Gastroesophageal sphincter (tissue), 4 donors: ENCODE measurements at places on chromosomes 6 and 20.

DNA sequence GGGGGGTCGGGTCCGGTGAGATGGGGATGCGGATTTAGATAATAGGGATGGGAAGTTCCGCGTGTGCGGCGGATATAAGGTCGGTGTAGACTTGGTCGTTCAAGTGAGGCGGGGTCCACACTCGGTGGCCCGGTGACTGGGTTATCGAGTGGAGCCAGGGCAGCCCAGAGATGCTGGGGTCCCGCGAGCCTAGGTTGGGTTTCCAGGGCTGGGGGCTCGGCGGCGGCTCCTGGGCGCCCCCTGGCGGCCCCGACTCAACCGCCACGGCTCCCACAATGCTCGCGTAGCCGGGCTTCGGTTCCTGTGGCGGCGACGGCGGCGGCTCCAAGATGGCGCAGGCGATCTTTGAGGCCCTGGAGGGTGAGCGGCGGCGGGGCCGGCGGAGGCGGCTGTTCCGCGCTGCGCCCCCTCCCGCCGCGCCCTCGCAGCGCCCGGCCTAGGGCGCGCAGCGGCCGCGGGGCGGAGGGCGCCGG lies at the start of gene ZNF341:
Gene ZNF341, plus strand, starts transcription at position 304 of the 473 bp plus-strand sequence. Its CDS starts 26 bp downstream, at position 330.
- peak; percentile 89 for ATAC-seq

DNA sequence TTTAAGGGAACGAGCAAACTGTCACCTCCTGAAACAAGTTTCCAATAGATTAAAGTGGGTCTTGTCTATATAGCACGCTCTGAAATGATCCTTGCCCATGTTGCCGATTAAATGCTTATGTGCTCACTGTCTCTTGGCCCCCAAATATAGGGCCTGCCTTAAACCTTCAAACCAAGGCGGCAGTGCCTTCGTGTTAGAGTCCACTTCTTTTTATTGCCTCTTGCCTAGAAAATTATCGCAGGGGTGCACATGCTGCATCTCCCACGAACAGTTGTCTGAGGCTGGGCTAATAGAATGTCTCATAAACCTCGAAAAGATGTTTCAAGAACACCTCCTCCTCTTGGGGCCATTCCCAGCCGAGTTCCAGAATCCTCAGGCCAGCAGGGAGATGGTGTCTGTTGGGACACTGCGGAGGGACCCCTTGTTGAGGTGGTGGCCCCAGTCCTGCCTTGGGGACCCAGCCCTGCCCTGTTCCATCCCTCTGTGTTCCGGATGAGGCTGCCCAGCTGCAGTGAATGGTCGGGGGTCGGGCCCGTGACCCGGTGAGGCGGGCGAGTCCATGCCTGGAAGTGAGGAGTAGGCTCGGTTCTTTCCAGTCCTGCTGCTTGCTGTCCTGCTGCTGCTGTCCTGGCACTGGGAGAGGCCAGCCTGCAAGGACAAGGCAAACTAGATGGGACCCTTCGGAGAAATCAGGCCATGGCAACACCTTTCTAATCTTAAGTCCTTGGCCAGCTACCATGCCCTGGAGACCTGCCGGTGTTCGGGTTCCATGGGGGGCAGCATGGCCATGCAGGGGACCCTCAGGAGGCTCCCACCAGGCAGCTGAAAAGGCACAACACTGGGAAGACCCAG lies 34.7 kb upstream of the SLCO4A1 start:
- ATAC-seq = no peak

- ATAC-seq = no peak
Measured at GRCh38 chr6:140105857-140106256, 731.4 kb upstream of the CITED2 start.

- ATAC-seq = peak; percentile 56
Measured at GRCh38 chr6:140071601-140072062, 697.2 kb upstream of the CITED2 start.

- no peak for ATAC-seq
Measured at GRCh38 chr20:9467995-9468394, 46.4 kb upstream of the LAMP5 start.

- ATAC-seq = no peak
Measured at GRCh38 chr20:51311636-51312479, 230.7 kb downstream of the NFATC2 start.

GRCh38 chr20:47051936-47052526 lies 157.4 kb downstream of the EYA2 start:
- no peak for ATAC-seq

DNA sequence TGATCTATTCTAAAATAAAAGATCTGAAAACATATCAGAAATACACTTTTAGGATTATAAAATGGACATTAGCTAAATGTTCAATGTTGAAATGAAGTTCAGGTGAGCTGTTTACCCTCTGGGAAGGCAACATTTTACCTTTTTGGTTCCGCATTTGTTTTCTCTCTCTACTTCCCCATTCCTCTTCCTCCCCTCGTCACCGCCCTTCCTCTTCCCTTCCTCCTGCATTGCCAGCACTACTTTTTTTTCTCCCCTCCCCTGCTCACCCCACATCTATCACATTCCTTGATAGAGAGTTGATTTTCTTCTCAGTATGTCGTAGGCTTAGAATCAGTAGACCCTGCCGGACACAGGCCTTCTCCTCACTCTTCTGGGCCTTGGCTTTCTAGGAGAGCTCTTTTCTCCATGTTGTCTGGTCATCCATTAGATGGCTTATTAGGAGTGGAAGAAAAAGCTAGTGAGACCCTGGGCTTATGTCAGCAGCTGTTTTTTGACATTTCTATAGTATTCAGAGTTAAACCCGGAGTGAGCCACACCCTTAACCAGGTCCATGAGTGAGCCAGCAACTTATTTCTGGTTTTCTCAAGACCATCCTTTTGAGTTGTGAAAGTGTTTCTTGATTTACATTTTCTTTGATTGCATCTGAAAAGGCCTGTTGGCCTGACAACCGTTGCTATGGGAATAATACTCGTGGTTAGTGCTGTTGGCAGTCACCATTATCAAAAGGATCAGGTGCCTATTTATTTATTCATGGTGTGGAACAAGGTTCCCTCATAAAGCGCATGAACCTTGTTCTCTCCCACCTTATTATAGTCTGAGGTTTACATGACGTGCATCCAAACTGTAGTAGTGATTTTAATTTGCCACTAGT lies 90.9 kb downstream of the DTD1 start:
- no peak for ATAC-seq

DNA sequence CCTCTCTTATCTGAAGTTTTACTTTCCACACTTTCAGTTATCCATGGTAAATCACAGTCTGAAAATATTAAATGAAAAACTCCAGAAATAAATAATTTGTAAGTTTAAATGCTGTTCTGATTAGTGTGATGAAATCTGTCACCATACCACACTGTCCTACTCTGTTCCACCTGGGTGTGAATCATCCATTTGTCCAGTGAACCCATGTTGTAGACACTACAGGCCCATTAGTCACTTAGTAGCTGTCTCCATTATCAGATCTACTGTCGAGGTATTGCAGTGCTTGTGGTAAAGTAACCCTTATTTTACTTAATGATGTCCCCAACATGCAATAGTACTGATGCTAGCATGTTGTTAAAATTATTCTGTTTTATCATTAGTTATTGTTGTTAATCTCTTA lies 29.2 kb upstream of the MMS22L start:
- no peak for ATAC-seq

DNA sequence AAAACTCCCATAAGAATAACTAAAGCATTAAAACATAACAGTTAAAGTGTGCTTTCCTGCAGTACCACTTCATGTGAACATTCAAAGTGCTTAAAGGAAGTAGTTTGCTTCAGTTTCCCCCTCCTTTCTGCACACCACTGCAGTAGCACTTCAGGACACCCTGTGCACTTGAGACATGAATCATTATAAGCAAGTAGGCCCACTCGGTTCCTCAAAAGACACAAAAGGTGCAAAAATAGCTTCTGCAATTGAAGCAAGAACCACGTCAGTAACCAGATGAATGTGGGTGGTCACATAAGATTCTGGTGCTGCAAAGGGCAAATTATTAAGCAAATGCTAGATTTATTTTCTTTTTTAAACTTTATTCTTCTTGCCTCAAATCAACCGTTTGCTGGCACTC lies 160.6 kb downstream of the HIVEP2 start:
- peak; percentile 39 for ATAC-seq

- ATAC-seq = no peak
Measured at GRCh38 chr6:17291778-17292177, 10.6 kb downstream of the RBM24 start.

GRCh38 chr6:158324136-158324535 lies 11.9 kb downstream of the TULP4 start:
- no peak for ATAC-seq

- ATAC-seq = no peak
Measured at GRCh38 chr6:16948396-16948795, 153.5 kb upstream of the STMND1 start.

GRCh38 chr6:143513410-143513809 lies 1.9 kb upstream of the FUCA2 start:
- ATAC-seq = no peak

GRCh38 chr6:157080986-157081391 lies 242.3 kb downstream of the TMEM242 start:
- no peak for ATAC-seq

DNA sequence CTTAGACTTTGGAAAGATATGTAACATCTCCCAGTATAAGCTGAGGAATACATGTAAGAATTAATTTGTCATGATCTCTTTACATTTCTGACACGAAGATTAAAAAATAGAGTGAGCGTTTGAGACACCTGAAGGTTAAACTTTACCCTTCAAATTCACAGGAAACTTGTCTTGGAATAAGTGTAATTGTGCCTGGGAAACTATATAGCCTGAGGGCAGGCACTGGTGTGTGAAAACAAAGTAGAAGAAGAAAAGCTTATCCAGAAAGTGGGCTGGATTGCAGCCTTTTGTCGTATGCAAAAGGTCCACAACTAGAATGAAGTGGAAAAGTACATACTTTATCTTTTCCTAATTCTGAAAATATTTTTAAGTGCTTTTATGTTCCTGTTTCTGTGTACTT lies 275.7 kb upstream of the TCF21 start:
- no peak for ATAC-seq

DNA sequence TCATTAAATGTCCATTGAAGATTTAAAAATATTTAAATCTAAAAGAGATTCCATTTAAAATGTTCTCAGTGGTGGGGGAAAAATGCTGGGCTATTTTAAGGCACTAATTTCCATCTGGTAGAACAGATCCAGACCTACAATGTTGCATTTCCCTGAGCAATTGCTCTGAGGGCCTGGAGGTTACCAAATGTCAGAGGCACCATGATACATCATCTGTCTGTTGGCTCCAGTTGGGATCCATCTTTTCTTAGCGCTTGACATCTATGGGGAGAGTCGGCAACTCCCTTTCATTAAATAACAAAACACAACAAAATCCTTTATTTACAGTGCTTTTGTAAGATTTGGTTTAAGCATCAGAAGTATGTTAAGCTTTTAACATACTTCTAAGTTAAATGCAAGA lies 224.5 kb downstream of the FOXC1 start:
- no peak for ATAC-seq

DNA sequence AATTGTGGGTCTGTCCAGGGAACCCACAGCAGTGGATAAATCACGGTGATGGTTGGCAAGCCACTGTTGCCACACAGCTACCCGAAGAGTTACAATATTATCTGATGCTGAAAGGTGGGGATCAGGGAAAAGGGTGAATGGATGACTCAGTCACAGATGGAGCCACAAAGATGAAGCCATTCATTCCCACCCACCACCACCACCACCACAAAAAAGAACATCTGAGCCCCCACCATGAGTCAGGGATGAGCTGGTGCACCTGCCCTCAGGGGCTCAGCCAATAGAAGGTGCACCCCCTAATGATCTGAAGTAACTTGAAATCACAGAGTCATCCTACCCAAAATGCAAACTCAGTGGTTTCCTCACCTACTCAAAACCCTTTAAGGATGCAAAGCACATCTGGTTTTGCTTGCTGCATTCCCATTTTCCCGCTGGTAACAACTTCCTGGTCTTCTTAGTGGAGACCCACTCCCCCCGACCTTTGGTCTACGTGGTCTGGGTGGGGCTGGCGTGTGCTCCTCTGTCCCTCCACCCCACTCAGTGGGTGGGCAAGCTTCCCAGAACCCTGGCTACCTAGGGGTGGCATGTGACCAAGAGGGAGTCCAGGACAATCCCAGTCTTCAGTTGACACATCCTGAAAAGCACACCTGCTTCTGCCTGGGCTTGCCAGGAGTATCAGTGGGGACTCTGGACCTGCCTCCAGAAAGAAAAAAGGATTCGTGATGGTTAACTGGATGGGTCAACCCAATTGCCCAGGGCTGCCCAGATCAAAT lies 125.5 kb downstream of the ANKRD60 start:
- ATAC-seq = no peak

- no peak for ATAC-seq
Measured at GRCh38 chr6:14294270-14294951, 176.8 kb downstream of the CD83 start.

DNA sequence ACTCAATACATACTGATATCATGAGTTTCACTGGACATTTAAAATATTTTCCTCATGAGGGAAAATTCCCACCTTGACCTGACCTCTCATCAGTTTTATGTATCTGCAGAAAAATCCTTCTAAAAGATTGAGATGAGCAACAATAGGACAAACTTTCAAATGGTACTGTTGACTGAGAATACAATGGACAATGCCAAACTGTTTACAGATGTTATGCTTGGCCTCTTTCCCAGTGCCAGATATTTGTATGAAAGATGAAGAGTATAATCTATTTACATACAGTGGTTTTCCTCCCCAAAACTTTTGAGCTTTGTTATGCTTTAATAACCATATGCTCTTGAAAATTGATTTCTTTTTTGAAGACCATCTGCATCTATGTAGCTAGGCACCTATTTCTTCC lies 245.1 kb upstream of the RSPO3 start:
- no peak for ATAC-seq

GRCh38 chr6:38178584-38178886 lies 359.0 kb downstream of the ZFAND3 start:
- no peak for ATAC-seq

- ATAC-seq = peak; percentile 42
Measured at GRCh38 chr20:38804682-38805501, 605 bp upstream of the PPP1R16B start.

DNA sequence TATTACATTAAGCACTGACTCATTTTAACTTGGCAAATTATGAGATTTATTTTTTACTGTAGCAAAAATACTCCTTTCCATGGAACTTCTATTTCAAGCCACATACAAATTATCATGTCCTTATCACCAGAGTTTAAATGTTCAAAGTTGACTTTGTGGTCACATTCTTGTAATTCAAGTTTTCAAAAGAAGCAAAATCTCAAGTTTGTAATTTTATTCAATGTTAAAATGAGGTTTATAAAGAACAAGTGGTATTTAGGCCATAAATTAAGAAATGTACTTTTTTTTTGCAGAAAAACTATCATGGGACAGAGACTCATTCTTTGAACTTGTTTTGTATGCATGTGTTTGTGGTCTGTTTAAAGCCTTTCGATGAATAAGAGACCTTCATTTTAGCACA lies 811.5 kb downstream of the TENT5A start:
- no peak for ATAC-seq

GRCh38 chr20:48603116-48603818 lies 224.5 kb downstream of the PREX1 start:
- ATAC-seq = no peak

GRCh38 chr6:102195311-102195710 lies 801.8 kb downstream of the GRIK2 start:
- no peak for ATAC-seq

DNA sequence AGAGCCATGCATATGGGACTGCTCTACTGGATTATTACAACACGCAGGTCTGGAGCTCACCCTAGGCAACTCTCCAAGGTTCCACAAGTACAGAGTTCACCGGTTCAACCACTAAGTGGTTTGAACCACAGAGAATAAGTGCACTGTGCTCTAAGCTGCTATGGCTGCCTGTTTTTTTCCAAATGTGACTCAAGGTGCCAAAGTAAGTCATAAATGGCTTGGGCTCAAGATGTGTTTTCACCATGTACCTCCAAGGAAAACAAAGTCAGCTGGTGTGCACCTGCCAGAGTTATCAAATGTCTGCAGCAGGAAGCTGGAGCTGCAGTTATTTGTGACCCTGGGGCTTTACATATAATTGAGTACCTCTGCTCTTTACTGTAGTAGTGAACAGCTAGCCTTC lies 76.7 kb downstream of the PREP start:
- ATAC-seq = peak; percentile 43
